ENCODE measurements at places on chromosomes 3 and 15.
A peak's percentile ranks its signal among the peaks of the same experiment; 100 is the strongest.

GRCh38 chr3:44117239-44117638 is 124.4 kb upstream of the TOPAZ1 start:
- DNase-seq: no peak

DNA sequence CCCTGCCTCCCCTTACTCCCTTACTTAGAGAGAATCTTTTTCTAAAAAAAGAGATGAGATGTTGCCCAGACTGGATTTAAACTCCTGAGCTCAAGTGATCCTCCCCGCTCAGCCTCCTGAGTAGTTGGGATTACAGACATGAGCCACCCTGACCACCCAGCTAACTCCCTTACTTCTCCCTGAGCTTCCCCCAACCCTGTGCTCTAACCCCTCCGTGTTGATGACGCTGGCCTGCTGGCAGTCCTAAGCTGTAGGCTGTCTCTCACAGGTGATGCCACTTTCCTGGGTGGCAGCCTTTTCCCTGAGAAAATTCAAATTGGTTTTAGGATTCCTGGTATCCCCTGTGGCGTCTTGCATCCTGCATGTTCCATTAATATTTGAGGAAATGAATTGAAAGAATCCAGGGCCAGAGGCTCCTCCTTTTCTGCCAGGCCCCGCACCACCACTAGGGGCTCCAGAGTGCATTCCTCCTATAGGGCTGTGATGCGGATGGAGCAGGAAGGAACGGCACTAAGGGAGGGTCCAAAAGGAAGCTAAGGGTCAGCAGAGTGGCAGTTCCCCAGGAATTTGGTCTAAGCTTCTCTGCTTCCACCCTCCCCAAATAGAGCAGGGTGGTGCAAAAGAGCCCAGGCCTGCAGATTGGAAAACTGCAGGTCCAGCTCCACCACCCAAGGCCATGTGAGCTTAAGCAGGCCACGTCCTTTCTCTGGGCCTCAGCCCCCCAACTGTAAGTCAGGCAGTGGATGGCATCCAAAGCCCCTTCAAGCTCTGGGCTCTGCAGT is 101.1 kb downstream of the DAPK2 start:
- DNase-seq: peak; percentile 66

- no peak for DNase-seq
Observed at GRCh38 chr3:155283092-155284056, 10.1 kb downstream of the STRIT1 start.

- DNase-seq: no peak
Observed at GRCh38 chr3:188062216-188062615, 91.7 kb upstream of the LPP start.

GRCh38 chr15:58433597-58434333 is 2.0 kb downstream of the LIPC start:
- no peak for DNase-seq

DNA sequence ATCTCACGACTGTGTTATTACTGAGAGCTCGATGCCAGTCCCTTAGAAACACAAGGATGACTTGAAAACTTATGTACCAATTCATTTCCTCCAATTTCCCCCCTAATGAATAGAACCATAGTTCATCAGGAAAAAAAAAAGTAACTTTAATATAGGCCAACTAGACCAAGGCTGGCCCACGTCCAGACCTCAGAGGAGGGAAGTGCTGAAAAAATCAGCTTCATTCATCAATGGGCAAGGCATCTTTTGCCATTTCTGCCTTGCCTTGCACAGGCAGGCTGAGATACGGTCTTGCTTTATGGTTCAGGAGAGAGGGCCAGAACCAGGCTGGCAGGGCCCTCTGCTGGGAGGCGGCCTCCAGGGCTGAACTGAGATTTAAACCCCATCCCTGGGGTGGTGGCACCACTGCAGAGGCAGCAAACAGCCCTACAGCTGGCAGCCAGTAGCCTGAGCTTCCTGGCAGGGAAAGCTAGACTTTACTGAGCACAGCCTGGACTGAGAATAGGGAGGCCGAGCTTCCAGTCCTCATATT is 104.1 kb upstream of the TNFAIP8L3 start:
- DNase-seq: no peak

DNA sequence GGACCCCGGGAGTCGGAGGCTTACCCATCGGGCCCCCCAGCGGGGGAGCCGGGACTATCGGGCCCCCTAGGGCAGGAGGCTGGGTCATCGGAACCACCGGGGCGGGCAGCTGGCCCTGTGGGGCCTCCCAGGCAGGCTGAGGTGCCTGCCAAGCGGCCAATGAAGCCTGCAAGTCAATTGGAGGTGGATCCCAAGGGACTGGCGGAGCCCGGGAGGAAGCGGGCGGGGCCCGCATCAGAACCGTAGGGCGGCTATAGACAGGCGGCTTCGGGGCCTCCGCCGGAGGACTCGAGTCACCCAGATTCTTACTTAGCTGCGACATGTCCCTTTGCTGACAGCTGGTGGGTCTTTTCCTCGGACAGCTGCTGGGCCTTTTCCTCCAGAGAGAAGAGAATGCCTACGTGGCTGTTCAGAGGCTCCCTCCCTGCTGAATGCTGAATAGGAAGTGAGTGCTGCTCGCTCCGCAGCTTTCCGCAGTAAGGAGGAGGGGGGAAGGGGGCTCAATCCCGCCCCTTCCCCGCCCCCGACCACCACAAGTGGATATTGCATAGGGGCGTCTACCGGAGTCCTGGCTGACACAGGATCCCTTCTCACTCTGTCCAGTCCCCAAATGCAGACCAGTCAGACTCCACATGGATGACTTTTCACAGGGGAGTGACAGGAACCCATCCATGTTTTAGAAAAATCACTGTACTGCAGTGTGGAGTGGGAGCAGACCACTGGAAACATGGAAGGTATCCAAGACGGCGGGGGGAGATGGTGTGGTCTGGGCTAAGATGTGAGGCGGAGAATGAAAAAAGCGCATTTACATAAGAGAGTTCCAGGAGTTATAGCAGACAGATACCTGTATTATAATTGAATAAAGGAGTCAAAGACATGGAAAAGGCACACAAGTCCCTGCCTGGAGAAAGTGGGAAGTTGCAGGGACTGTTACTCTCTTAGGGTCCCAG is at the start of gene MAGEL2:
TSS of gene MAGEL2 (minus strand) at position 447 of the 950 bp plus-strand sequence. CDS start at position 322, 125 bp downstream.
- no peak for DNase-seq

GRCh38 chr15:40286794-40287193 is 3.9 kb upstream of the ANKRD63 start:
- DNase-seq: no peak

DNA sequence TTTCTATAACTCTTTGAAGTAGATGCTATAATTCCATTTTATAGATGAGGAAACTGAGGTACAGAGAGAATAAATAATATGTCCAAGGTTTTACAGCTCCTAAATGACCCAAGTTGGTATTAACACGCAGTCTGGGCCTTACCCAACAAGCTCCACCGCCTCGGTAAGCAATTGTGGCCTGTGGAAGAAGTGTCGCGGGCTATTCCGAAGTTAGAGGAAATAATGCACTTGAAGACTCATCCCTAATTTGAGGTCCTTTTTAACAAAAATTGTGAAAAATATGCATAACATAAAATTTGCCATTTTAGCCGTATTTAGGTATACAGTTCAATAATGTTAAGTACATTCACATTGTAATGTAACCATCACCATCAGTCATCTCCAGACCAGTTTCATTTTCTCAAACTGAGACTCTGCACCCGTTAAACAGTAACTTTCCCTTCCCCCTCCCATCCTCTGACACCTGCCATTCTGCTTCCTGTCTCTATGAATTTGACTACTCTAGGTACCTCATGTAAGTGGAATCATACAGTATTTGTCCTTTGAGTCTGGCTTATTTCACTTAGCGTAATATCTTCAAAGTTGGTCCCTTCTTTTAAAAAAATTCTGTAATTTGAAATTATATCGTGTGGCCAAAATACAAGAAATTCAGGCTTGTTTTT is 18.2 kb downstream of the IDH3A start:
- no peak for DNase-seq

GRCh38 chr3:108602249-108602934 is 12.9 kb downstream of the DZIP3 start:
- DNase-seq: no peak

DNA sequence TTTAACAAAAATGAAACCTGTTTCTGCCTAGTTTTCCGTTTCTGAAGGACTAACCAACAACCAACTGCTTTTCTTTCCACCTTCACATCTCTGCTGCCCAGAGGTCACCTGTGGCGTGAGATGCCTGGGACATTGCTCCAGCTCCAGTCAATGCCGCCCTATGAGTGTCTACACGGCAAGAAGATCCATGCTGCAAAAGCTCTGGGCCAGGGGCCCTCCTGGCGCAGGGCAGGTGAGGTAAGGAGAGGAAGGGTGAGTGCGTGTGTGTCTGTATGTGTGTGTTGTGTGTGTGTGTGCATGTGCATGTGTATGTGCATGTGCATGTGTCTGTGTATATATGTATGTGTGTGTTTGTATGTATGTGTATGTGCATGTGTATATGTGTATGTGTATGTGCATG is 131.4 kb downstream of the NSMCE3 start:
- no peak for DNase-seq

All from HL-60 (cell line).